ENCODE measurements at places on chromosomes 6 and 20.
A peak's percentile ranks its signal among the peaks of the same experiment; 100 is the strongest.

GRCh38 chr20:35636095-35636494 is 20.5 kb downstream of the SPAG4 start:
- no peak for DNase-seq

DNA sequence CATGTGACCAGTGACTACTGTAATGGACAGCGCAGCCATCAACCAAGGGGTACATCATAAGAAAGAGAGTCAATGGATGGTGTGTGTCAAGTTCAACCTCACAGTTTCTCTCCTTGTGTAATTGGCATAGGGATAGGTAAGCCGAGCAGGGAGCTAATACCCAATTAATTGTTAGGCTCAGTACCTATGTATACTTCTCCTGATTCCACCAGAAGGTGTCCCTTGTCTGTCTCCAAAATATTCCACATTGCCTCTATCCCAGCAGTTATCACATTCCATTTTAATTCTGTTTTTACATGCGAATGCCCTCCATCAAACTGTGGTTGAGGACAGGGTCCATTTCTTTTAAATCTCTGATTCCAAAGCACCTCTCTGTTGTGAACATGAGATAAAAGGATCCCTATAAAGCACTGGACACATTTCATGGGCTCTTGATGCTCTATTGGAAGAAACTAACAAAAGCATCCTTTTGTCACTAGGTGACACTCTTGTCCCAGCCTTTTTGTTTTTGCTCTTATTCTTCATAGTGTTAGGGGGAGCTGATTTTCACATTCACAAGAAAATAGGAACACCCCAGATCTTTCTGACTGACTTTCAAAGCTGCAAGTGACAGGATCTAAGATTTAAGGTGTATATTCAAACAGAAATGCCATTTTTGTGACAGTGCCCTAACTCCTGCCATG is 38.9 kb downstream of the FBXO9 start:
- DNase-seq: no peak

- no peak for DNase-seq
Measured at GRCh38 chr20:20435453-20435852, 67.5 kb downstream of the INSM1 start.

- DNase-seq: peak; percentile 43
Measured at GRCh38 chr20:32807706-32808105, 12.0 kb upstream of the MAPRE1 start.

DNA sequence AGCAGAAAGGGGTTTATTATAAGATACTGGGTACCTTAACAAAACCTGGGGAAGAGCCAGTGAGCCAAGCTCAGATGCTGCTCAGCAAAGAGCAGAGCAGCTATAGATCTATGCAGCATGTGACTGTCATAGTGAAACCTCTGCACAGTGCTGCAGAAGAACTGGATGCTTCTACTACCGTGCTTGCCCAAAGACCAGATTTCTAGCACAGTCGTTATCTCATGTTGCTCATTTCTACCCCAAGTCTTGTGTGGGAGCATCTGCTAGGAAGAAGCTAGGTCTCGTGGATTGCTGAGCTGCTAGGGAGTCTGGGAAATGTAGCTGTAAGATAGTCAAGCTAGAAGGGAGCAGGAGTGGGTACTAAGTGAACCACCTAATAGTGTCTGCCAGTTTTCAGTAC is 31.7 kb upstream of the GNRH2 start:
- no peak for DNase-seq

DNA sequence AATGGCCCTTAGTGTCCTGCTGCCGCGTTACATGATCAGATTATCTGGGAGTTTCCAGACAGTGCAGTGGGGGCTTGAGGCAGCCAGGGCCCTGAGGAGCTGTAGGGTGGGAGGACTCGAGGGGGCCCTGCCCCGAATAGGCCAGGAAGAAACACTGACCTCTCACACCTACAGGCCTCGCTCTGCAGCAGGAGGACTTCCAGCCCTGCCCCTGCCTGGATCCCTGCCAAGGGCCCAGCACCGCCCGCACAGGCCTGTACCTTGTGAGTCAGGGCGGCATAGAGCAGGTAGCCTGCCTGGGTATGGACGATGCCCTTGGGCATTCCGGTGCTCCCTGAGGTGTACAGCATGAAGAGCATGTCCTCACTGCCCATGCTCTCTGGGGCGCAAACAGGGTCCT is 30.1 kb upstream of the APMAP start:
- no peak for DNase-seq

DNA sequence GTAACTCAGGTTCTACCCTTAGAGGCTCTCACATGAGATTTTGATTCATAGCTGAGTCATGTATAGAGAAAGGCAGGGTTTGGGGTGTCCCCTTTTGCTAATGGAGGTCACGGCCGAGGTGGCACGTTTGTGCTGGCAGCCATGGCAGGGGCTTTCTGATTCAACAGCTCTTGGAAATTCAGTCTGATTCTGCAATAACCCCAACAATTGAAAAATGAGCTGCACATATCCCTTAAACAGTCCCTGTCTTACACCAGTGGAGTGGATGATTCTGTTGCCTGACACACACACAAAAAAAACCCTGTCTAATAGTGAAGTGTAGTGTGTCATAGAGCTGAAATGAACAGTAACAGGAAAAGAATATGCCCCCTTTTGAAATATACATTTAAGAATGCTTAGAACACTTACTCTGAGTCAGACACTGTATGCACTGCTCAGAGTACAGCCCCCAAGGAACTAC is 40.4 kb upstream of the ARG1 start:
- DNase-seq: no peak

- no peak for DNase-seq
Measured at GRCh38 chr6:31819871-31820299, 4.5 kb downstream of the HSPA1A start.

- no peak for DNase-seq
Measured at GRCh38 chr6:170018936-170019817, 267.8 kb downstream of the ERMARD start.

DNA sequence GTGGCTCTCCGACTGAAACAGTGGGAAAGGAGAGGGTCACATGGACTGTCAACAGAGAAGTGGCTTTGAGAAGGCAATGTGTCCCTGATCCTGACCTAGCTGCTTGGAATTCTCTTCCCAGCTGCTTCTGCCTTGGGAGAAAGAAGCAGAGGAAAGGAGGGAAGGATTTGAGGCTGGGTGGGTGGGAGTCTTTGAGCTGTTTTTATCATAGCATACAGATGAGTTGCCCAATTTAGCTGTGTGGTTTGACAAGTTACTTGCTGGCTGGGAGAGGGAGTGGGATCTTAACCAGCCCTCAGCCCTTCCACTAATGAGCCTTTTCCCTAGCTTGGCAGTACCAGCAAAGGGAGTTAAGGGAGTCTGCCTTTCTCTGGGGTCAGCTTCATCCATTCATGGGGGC is 51.1 kb upstream of the MYL9 start:
- DNase-seq: peak; percentile 42

GRCh38 chr6:100823041-100823440 is 58.1 kb downstream of the ASCC3 start:
- no peak for DNase-seq

DNA sequence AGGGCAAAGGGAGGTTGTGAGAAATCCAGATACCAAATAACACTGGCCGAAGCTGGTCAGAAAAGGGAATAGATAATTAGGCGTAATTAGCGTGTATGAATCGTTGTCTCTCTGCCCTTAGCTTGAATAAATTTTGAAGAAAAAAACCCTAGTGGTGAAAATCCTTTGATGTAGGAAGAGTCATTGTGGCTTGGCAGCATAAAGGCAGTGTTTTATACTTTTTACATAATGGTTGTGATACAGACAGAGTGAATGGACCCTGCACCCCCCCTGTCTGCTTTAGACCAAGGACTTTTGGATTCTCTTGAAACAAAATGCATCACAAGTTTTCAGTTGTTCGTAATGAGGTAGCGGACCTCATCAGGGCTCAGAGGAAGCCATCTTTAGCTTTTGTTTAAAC is 126.5 kb downstream of the AFG1L start:
- peak; percentile 59 for DNase-seq

DNA sequence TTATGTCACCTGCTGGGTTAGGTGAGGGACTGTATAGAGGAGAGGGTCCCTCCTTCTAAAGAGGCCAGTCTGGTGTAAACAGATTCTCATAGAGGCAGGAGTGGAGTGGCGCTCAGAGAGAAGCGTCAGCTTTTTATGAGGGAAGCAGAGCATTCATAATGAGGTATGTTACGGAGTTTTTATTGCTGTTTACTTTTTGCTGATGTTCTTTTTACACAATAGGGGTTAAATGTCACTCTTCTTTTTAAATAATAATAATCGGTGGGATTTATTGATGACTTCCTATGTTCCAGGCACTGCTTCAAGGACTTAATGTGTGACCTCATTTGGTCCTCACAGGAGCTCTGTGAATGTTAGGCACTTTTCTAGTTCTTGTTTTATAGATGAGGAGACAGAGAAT is 79.9 kb downstream of the L3MBTL3 start:
- no peak for DNase-seq

DNA sequence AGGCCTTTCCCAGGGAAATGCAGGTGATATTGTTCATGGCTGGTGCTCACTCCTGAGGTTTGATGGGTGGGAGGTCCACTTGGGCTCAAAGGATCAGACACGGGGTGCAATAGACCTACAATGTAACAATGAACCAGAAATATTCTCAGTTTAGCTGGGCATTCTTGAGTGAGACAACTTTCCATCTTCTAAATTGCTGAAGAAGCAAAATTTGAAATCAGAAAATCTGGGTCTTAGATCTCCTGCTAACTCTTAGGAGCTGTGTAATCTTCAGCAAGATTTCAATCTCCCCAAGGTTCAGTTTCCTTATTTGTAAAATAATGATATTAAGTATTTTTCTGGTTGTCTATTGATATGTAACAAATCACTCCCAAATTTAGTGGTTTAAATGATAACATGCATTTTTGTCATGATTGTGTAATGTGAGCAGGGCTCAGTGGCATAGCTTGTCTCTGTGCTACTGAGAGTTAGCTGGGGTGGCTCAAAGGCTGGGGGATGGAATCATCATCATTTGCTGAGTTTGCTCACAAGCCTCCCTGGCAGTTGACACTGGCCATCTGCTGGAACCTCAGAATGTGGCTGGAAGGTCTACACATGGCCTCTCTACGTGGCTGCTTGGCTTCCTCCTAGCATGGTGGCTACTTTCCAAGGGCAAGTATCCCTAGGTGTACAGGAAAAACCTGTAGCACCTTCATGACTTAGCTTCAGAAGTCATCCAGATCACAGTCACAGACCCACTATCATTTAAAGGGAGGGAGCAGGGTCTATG is 98.8 kb downstream of the GRM1 start:
- DNase-seq: no peak

GRCh38 chr6:20708367-20709124 is 174.3 kb downstream of the CDKAL1 start:
- DNase-seq: peak; percentile 92

DNA sequence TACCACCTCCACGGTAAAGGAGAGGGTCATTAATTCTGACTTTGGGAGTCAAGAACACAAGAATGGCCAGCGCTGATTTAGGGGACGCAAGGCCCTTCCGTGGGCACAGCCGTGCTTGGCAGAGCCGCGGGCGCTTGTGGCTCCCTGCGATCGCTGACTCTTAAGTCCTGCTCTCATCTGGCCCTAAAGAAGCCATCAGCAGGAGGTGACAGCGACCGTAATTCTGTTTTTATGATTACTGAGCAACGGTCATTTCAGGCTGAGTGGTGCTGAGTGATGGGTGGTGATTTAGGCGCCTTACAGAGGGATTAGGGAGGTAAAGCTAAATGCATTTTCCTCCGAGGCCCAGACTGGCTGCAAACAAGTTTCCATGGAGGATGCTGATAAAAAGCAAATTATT is 364.6 kb upstream of the SULF2 start:
- no peak for DNase-seq

DNA sequence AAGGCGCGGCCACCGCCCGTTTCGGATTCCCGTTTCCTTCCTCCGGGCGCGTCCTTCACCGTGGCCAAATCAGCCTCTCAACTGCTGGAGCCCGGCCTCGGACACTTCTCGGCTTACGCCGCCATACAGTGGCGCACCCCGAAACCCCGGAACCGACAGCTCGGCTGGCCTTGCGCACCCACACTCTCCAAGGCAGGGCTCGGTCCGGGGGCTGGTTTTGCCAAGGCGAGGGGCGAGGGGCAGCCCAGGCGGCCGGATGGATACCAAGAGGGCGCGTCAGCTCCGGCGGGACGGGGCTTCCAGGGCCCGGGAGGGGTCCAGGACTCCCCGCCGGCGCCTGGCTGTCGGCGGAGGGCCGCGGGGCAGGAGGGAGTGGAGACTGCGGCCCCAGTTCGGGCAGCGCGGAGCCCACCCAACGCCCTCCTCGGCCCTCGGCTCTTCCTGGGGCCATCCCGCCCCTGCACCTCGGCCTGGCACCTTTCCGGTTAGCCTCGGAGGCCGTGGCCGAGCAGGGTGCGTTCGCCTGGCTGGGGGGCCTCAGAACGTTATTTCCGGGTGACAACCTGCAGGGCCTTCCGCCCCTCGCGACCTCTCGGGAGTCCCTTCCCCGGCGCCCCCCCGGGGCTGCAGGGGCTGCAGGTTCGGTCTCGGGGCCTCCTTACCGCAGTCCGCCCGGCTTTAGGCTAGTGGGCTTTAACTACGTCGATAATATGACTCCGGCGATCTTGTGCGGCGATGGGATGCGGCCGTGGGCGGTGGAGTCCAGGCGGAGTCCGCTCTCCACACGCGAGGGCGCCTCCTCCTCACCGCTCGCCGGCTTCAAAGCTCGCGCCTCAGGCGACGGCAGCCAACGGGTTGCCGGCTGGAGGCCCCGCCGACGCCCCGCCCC is 697 bp upstream of the CEP43 start:
- no peak for DNase-seq

- no peak for DNase-seq
Measured at GRCh38 chr6:65538644-65539043, 168.4 kb downstream of the EYS start.

DNA sequence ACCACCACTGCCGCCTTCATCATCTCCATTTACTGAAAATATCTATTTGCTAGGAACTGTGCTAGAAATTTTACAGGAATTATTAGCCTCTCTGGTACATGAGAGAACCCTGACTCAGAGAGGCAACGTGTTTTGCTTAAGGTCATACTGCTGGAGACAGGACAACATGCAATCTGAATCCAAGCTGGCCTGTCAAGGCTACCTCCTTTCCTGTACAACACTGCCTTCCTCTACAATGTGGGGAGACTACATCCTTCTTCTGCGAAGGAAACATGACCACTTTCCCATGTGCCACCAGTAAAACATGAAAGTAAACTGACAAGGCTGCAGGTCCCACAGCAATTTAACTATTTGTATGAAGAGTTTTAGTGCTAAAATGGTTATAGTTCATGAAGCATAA is 200.9 kb downstream of the BACH2 start:
- no peak for DNase-seq

- no peak for DNase-seq
Measured at GRCh38 chr20:1896484-1897258, 1.5 kb downstream of the SIRPA start.

DNA sequence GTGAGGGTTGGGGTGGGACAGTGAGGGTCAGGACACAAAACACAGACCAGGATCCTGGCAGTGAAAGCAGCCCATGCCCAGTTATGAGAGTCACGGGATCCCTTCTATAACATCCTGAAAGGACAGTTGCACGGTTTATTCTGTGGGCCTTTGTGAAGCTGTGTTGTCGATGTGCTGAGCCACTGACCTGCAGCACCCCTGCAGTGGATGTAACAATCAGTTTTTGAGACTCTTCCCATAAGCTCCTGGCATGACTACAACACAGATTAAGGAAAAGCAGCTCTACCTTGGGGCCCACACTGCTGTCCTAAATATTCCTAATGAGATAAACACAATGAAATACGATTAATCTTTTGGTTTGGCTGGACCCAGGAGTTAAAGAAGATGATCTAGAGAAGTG is 3.7 kb downstream of the PYGB start:
- no peak for DNase-seq
